ENCODE measurements at places on chromosomes 6 and 20. TPM values are rescaled to one million over a fixed set of nuclear protein-coding genes. Genes with fewer than 3 reads are reported as not detected.

POLH gene
- 31.9 TPM for total RNA-seq

MEI4 gene
- not detected for total RNA-seq

CFB gene
- not detected for total RNA-seq

BMP5 gene
- total RNA-seq, result not detected

NKX2-2 gene
- total RNA-seq, result not detected

SEL1L2 gene
- total RNA-seq, result not detected

C6orf58 gene
- total RNA-seq, result not detected

IPCEF1 gene
- total RNA-seq, result 92.5 TPM

PAX1 gene
- not detected for total RNA-seq

SCUBE3 gene
- not detected for total RNA-seq

TINAG gene
- not detected for total RNA-seq

RSPO3 gene
- not detected for total RNA-seq

GFOD1 gene
- total RNA-seq, result 0.97 TPM

MYO6 gene
- 4.4 TPM for total RNA-seq
